ENCODE measurements at places on chromosomes 12 and 14.

GRCh38 chr14:32104803-32105202 is 27.7 kb downstream of the ARHGAP5 start:
- no peak for DNase-seq

GRCh38 chr12:2844786-2845185 is 10.0 kb upstream of the NRIP2 start:
- no peak for DNase-seq

- no peak for DNase-seq
These were observed 21.3 kb downstream of the CLEC2A start for GRCh38 chr12:9910716-9911421.

DNA sequence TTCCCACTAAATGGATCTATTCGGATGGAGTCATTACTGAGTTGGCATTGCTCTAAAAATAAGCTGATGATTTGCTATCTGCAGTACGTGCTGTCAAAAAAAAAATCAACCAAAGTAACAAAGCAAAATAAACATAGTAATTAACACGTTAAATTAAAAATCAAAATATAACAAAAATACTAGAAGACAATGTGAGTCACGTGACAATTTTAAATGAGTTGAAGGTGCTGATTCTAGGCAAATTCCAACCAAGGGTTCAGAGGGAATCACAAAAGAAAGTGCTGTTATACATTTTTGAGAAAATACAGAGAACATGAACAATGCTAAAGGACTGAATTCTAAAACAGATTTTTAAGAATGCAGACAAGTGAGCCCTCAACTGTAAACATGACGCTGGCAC is 45.2 kb upstream of the IFNG-AS1 start:
- DNase-seq: no peak

GRCh38 chr12:67377021-67377420 is 107.9 kb downstream of the CAND1 start:
- no peak for DNase-seq
